ENCODE measurements at places on chromosomes 5 and 9. TPM values are rescaled to one million over a fixed set of nuclear protein-coding genes. Genes with fewer than 3 reads are reported as not detected.
A peak's percentile ranks its signal among the peaks of the same experiment; 100 is the strongest.

- no peak overlapping the region for H3K27ac ChIP-seq
- H3K36me3 ChIP-seq, result no peaks in the 10 kb centered on the region
- no peaks in the 10 kb centered on the region for H3K27me3 ChIP-seq
- H3K4me1 ChIP-seq, result no peaks in the 10 kb centered on the region
- no peak overlapping the region for H3K4me3 ChIP-seq
Observed at GRCh38 chr5:115452536-115453235, 91.9 kb downstream of the FEM1C start.

DNA sequence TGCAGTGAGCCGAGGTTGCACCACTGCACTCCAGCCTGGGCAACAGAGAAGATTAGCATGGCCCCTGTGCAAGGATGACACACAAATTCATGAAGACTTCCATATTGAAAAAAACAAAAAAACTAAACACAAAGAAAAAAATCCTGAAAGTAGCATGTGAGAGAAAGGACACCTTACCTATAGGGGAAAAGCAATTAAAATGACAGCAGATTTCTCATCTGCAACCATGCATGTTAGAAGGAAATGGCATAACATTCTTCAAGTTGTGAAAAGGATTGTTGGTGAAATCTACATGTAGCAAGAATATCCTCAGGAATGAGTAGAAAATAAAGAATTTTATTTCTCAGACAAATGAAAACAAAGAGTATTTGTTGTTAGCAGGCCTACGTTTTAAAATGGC is 13.4 kb upstream of the ZNF169 start:
- H3K27ac ChIP-seq, result no peak overlapping the region
- H3K27me3 ChIP-seq, result no peaks in the 10 kb centered on the region
- no peak overlapping the region for H3K4me3 ChIP-seq
- no peaks in the 10 kb centered on the region for H3K4me1 ChIP-seq

GRCh38 chr9:137452006-137452760 is 7.0 kb downstream of the NSMF start:
- H3K4me1 ChIP-seq, result peaks cover 4% of the 10 kb centered on the region
- H3K27me3 ChIP-seq, result no peaks in the 10 kb centered on the region
- no peak overlapping the region for H3K27ac ChIP-seq
- DNase-seq, result no peak

GRCh38 chr9:33676746-33677505 is 118.4 kb upstream of the PRSS3 start:
- DNase-seq, result peak; percentile 20
- H3K36me3 ChIP-seq, result no peaks in the 10 kb centered on the region
- H3K27me3 ChIP-seq, result no peaks in the 10 kb centered on the region
- peak overlapping the region; percentile 46 for H3K4me3 ChIP-seq
- peak overlapping the region; percentile 81 for H3K27ac ChIP-seq

GRCh38 chr9:136122425-136123383 is 4.0 kb upstream of the TMEM250 start:
- H3K27ac ChIP-seq, result no peak overlapping the region
- DNase-seq, result peak; percentile 64
- no peaks in the 10 kb centered on the region for H3K27me3 ChIP-seq
- H3K36me3 ChIP-seq, result no peaks in the 10 kb centered on the region
- no peak overlapping the region for H3K4me3 ChIP-seq

DNA sequence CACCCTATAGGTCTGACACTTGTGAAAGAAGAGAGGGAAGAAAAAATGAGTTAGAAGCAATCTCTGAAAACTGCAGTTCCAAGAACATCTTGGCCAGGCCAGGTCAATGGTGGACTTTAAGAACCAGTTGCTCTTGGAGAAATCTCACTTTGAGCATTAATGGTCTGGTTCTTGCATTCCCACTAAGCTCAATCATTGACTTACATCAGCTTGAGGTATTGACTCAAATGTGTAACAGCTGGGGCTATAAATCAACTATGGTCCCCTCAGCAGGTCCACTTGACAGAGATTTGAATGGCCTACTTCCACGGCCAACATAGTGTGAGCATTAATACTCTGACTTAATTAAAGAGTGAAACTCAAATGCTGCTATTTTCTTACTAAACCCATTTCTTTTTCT is 357.8 kb upstream of the RGMB start:
- H3K27me3 ChIP-seq, result no peaks in the 10 kb centered on the region
- no peak overlapping the region for H3K27ac ChIP-seq
- DNase-seq, result no peak

- DNase-seq, result no peak
- no peaks in the 10 kb centered on the region for H3K36me3 ChIP-seq
- no peaks in the 10 kb centered on the region for H3K4me1 ChIP-seq
- no peak overlapping the region for H3K27ac ChIP-seq
- no peaks in the 10 kb centered on the region for H3K27me3 ChIP-seq
Observed at GRCh38 chr5:37121027-37121426, 128.1 kb downstream of the CPLANE1 start.

- no peaks in the 10 kb centered on the region for H3K4me1 ChIP-seq
- H3K36me3 ChIP-seq, result no peaks in the 10 kb centered on the region
- no peaks in the 10 kb centered on the region for H3K27me3 ChIP-seq
- DNase-seq, result no peak
Observed at GRCh38 chr5:73121119-73121463, 716 bp downstream of the TMEM171 start.

- DNase-seq, result no peak
- H3K27ac ChIP-seq, result no peak overlapping the region
- H3K4me3 ChIP-seq, result no peak overlapping the region
- no peaks in the 10 kb centered on the region for H3K4me1 ChIP-seq
- no peaks in the 10 kb centered on the region for H3K36me3 ChIP-seq
- H3K27me3 ChIP-seq, result no peaks in the 10 kb centered on the region
Observed at GRCh38 chr5:14171621-14172020, 28.5 kb downstream of the TRIO start.

- peaks cover 4% of the 10 kb centered on the region for H3K27me3 ChIP-seq
- no peaks in the 10 kb centered on the region for H3K4me1 ChIP-seq
- no peak overlapping the region for H3K27ac ChIP-seq
- no peaks in the 10 kb centered on the region for H3K36me3 ChIP-seq
Observed at GRCh38 chr5:372996-373709, 51.6 kb downstream of the AHRR start.

GRCh38 chr9:110809038-110809595 is 140.5 kb downstream of the MUSK start:
- no peaks in the 10 kb centered on the region for H3K4me1 ChIP-seq
- no peak overlapping the region for H3K27ac ChIP-seq
- H3K36me3 ChIP-seq, result no peaks in the 10 kb centered on the region
- no peak for DNase-seq
- H3K4me3 ChIP-seq, result no peak overlapping the region

DNA sequence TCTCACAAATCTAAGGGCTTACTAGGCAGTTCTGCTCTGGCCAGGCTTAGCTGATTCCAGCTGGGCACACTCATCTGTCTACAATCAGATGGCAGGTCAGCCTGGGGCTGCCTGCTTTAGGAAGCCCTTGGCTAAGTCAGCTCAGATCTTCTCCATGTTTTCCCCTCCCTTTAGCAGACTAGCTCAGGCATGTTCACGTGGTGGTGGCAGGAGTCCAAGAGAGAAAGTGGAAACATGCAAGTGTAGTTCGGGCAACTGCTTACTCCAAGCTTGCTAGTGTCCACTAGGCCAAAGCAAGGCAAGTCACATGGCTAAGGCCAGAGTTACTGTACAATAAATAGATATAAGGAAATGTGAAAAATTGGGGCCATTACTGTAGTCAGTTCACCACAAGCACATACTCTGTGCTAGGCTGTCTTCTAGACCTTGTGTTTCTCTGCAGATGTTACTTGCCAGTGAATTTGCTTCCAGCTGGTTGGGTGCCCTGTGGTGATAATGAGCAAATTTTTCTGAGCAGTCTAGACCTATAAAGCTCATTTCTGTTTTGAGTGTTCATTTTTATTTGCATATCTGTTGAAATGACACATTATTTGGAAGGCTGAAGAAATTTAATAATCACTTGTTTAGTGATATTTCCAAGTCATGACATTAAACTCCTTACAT is 38.3 kb downstream of the RECK start:
- DNase-seq, result peak; percentile 77
- no peak overlapping the region for H3K4me3 ChIP-seq
- H3K4me1 ChIP-seq, result no peaks in the 10 kb centered on the region
- H3K27ac ChIP-seq, result no peak overlapping the region

GRCh38 chr5:83169571-83170337 is 92.4 kb downstream of the XRCC4 start:
- H3K4me1 ChIP-seq, result no peaks in the 10 kb centered on the region
- H3K36me3 ChIP-seq, result no peaks in the 10 kb centered on the region
- no peak overlapping the region for H3K27ac ChIP-seq
- DNase-seq, result no peak
- no peak overlapping the region for H3K4me3 ChIP-seq

- H3K4me3 ChIP-seq, result no peak overlapping the region
- no peaks in the 10 kb centered on the region for H3K27me3 ChIP-seq
- no peak for DNase-seq
Observed at GRCh38 chr9:122116040-122116439, 22.9 kb upstream of the TTLL11 start.

GRCh38 chr5:9160747-9161146 is 385.1 kb downstream of the SEMA5A start:
- no peaks in the 10 kb centered on the region for H3K27me3 ChIP-seq
- H3K4me3 ChIP-seq, result no peak overlapping the region
- DNase-seq, result no peak
- no peak overlapping the region for H3K27ac ChIP-seq

Gene N4BP3
- total RNA-seq, result 2.3 TPM

Gene PHYHD1
- 50.9 TPM for total RNA-seq

Gene PCDHB12
- 0.32 TPM for total RNA-seq

Gene ZNG1F
- 19.2 TPM for total RNA-seq

Gene ARAP3
- 4.0 TPM for total RNA-seq

Gene CHSY3
- 0.09 TPM for total RNA-seq
